SK-N-SH (cell line): ENCODE measurements at places on chromosomes 12 and 14.

DNA sequence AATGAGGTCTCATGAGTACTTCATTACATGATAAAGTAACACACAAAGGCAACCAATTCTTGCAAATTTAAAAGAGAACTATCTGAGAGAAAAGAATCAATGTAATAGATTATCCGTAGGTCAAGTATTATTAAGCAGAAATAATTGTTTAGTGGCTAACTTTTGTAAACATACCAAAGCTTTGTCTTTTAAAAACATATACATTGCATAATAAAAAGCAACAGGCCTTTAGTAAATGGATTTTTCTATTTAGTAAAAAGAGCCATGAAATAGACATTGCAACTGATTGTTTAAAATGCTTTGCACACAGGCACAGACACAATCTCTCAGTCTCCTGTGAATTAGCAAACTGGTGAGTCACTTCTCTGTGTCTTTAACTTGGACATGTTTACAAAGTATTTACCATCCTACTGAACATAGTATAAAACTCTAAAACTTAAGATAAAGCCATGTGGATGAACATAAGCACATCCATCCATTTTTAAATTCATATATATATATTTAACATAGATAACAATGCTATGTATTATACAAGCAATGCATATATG lies 518.7 kb upstream of the MGAT4C start:
- no peaks in the 10 kb centered on the region for H3K27me3 ChIP-seq
- H3K4me1 ChIP-seq: no peaks in the 10 kb centered on the region
- DNase-seq: no peak
- H3K4me3 ChIP-seq: no peak overlapping the region

DNA sequence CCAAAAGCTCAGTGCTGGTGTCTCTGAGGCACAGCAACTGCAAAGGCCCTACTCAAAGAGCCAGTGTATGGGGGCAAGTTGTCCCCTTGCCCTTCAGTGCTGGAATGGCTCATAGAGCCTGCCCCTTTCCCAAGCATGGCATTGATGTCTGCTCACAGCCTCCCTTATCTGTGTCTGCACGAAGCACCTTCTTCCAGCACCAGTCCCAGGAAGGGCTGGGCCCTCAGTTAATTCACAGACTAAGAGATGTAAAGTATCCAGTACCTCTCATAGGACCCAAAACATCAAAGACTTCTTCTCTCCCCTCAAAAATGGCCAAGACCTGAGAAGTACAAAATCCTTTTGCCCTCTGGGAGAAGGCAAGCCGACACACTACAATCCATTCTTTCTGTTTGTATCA lies 1.6 kb upstream of the CMAS start:
- 0 out of 2 replicates have a peak, but pooled peaks cover 5% of the 10 kb centered on the region for H3K36me3 ChIP-seq
- no peak overlapping the region for H3K27ac ChIP-seq
- peaks cover 4% of the 10 kb centered on the region; the same call in 1 of the 2 replicates for H3K4me1 ChIP-seq
- H3K4me3 ChIP-seq: no peak overlapping the region
- DNase-seq: no peak

DNA sequence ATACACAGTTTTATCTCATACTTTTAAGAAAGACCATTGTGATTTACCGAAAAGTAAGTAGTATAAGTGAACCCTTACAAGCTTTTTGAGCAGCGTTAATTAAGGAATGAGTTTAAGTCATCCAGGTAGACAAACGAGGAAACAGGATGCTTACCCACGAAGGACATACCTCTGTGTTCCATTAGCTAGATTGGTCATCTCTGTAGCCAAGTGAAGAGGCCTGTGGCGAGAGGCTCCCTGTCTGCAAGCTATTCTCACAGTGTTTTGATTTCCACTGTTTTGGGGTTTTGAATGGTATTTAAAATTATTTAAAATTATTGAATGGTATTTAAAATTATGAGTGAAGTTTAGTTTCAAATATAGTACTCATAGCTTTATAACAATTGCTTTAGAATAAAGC lies 342.1 kb upstream of the RGS6 start:
- H3K27me3 ChIP-seq: no peaks in the 10 kb centered on the region
- H3K36me3 ChIP-seq: no peaks in the 10 kb centered on the region

- peaks cover 8% of the 10 kb centered on the region for H3K4me1 ChIP-seq
- no peak overlapping the region for H3K27ac ChIP-seq
- H3K27me3 ChIP-seq: peaks cover 40% of the 10 kb centered on the region
- H3K4me3 ChIP-seq: no peak overlapping the region
- no peak for DNase-seq
- H3K36me3 ChIP-seq: no peaks in the 10 kb centered on the region
Measured at GRCh38 chr12:4979737-4980136, 63.9 kb upstream of the KCNA5 start.

- no peak overlapping the region for H3K27ac ChIP-seq
- no peaks in the 10 kb centered on the region for H3K27me3 ChIP-seq
- H3K4me3 ChIP-seq: no peak overlapping the region
- DNase-seq: no peak
Measured at GRCh38 chr12:3527181-3527580, 36.2 kb downstream of the PRMT8 start.

- H3K27ac ChIP-seq: no peak overlapping the region
- H3K36me3 ChIP-seq: no peaks in the 10 kb centered on the region
- no peaks in the 10 kb centered on the region for H3K27me3 ChIP-seq
- peaks cover 66% of the 10 kb centered on the region for H3K4me1 ChIP-seq
- no peak overlapping the region for H3K4me3 ChIP-seq
- no peak for DNase-seq
Measured at GRCh38 chr14:54813081-54813480, 89.5 kb downstream of the GCH1 start.
